ENCODE measurements at places on chromosomes 7 and 10. TPM values are rescaled to one million over a fixed set of nuclear protein-coding genes. Genes with fewer than 3 reads are reported as not detected.

GRCh38 chr7:32507414-32507813, 12.1 kb downstream of the AVL9 start:
- H3K4me3 ChIP-seq = no peak overlapping the region
- no peaks in the 10 kb centered on the region for H3K27me3 ChIP-seq
- peaks cover 55% of the 10 kb centered on the region for H3K36me3 ChIP-seq
- DNase-seq = no peak
- peaks cover 55% of the 10 kb centered on the region for H3K4me1 ChIP-seq

Gene PNLIP
- not detected for total RNA-seq

Gene PTPRN2
- 0.72 TPM for total RNA-seq

Gene CREM
- 143 TPM for total RNA-seq

Gene SAMD9L
- 21.5 TPM for total RNA-seq

All from activated naive CD8-positive, alpha-beta T cell treated with anti-CD3 and anti-CD28 coated beads for 36 hours (primary cell).